A549 treated with DMSO at 1 μM for 4 hours (cell line): ENCODE measurements at places on chromosomes 16 and 17. TPM values are rescaled to one million over a fixed set of nuclear protein-coding genes. Genes with fewer than 3 reads are reported as not detected.

Gene GNG13
- total RNA-seq, result not detected in 5 replicates

Gene DUXB
- not detected in 5 replicates for total RNA-seq

Gene PIMREG
- total RNA-seq, result 44.2 to 51.9 TPM (median 45.7 TPM) in 5 replicates

Gene SLC5A2
- total RNA-seq, result 0.30 to 0.74 TPM (median 0.44 TPM) in 4 of 5 replicates, not detected in the other

Gene MYO15A
- total RNA-seq, result 0.16 to 0.43 TPM (median 0.26 TPM) in 5 replicates

Gene ZNF469
- total RNA-seq, result 12.2 to 15.2 TPM (median 14.2 TPM) in 5 replicates

Gene MT1G
- total RNA-seq, result not detected in 5 replicates

Gene CHP2
- total RNA-seq, result not detected in 5 replicates

Gene CES4A
- total RNA-seq, result 1.2 to 2.1 TPM (median 1.7 TPM) in 5 replicates

Gene CHST5
- total RNA-seq, result 0.07 to 0.10 TPM (median 0.08 TPM) in 3 of 5 replicates, not detected in the others

Gene RPL38
- 2,565 to 3,522 TPM (median 2,722 TPM) in 5 replicates for total RNA-seq

Gene PMP22
- total RNA-seq, result 285 to 327 TPM (median 322 TPM) in 5 replicates

Gene VASN
- 7.7 to 9.4 TPM (median 8.3 TPM) in 5 replicates for total RNA-seq

Gene FZD2
- total RNA-seq, result 31.5 to 46.5 TPM (median 38.7 TPM) in 5 replicates

Gene CD300LF
- total RNA-seq, result not detected in 5 replicates

Gene CHTF18
- 13.3 to 26.7 TPM (median 24.8 TPM) in 5 replicates for total RNA-seq

Gene TERB1
- 0.03 to 0.17 TPM in 2 of 5 replicates, not detected in the others for total RNA-seq

Gene FAM171A2
- total RNA-seq, result 2.6 to 4.8 TPM (median 3.8 TPM) in 5 replicates

Gene RPH3AL
- 20.2 to 24.0 TPM (median 22.8 TPM) in 5 replicates for total RNA-seq

Gene ABCC12
- total RNA-seq, result 0.03 to 0.37 TPM (median 0.15 TPM) in 4 of 5 replicates, not detected in the other

Gene TLCD2
- total RNA-seq, result 1.1 to 1.8 TPM (median 1.4 TPM) in 5 replicates

Gene BCAR1
- 67.4 to 94.3 TPM (median 76.5 TPM) in 5 replicates for total RNA-seq

Gene RGS9
- total RNA-seq, result 5.6 to 7.7 TPM (median 6.8 TPM) in 5 replicates

Gene CDK3
- 3.3 to 6.0 TPM (median 5.5 TPM) in 5 replicates for total RNA-seq

Gene NOTUM
- total RNA-seq, result 0.26 to 0.59 TPM (median 0.34 TPM) in 5 replicates

Gene ACE
- 0.21 to 0.57 TPM (median 0.37 TPM) in 5 replicates for total RNA-seq

Gene ARMC5
- total RNA-seq, result 7.6 to 16.0 TPM (median 10.3 TPM) in 5 replicates

Gene TMC7
- 7.5 to 11.0 TPM (median 9.6 TPM) in 5 replicates for total RNA-seq

Gene RPL23
- 2,538 to 2,929 TPM (median 2,599 TPM) in 5 replicates for total RNA-seq

Gene OR1E2
- not detected in 5 replicates for total RNA-seq

Gene PRR29
- total RNA-seq, result 0.52 to 0.95 TPM (median 0.70 TPM) in 5 replicates

Gene HOXB7
- total RNA-seq, result 27.0 to 35.8 TPM (median 31.6 TPM) in 5 replicates

Gene PRSS53
- 1.3 to 2.1 TPM (median 1.6 TPM) in 5 replicates for total RNA-seq
